Stimulated activated CD8-positive, alpha-beta memory T cell treated with anti-CD3 and anti-CD28 coated beads, Interleukin-2, amount 100 ng/mL, for 1 hour (primary cell): ENCODE measurements at places on chromosomes 13 and 19.

DNA sequence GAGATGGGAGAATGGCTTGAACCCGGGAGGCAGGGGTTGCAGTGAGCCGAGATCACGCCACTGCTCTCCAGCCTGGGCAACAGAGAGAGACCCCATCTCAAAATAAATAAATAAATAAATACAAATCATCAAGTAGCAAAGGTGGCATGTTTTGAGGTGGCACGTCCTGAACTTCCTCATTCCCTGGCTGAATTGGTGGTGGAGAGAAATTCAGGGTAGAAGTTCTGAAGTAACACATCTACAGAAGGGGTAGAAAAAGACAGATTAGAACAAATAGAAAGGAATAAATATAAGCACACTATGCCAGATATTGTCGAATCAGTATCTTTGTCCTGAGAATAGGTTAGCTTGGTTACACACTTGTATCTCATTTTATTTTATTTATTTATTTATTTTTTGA is 6.3 kb downstream of the IFI30 start:
- no peak for DNase-seq

- DNase-seq, result peak; percentile 90
These were observed 1.1 kb downstream of the SYT5 start for GRCh38 chr19:55178781-55179599.

DNA sequence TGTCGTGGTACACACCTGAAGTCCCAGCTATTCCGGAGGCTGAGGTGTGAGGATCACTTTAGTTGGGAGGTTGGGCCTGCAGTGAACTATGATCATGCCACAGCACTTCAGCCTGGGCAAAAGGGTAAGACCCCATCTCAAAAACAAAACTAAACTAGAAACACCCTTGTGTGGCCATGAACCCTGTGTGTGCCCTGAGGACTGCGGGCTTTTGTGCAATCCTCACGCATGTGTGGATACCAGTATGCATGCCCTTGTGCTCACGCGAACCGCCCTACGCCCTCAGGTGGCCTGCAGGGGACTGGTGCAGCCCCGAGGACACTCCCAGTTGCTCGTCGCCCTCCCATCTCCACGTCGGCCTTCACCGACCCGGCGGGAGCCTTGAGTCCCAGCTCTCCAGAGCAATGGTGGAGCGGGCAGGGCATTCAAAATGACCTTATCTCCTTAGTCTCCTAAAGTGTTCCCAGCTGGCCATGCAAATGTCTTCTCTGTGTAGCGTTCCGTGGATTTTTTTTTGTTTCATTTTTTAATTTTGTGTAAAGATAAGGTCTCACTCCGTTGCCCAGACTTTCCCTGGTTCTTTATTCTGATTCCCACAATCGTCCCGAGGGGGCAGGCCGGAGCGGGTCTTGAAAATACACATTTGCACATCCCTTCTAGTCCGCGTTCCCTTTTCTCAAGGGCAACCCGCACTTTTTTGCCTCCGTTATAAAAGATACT is 868 bp upstream of the EGLN2 start:
- DNase-seq, result peak; percentile 31

DNA sequence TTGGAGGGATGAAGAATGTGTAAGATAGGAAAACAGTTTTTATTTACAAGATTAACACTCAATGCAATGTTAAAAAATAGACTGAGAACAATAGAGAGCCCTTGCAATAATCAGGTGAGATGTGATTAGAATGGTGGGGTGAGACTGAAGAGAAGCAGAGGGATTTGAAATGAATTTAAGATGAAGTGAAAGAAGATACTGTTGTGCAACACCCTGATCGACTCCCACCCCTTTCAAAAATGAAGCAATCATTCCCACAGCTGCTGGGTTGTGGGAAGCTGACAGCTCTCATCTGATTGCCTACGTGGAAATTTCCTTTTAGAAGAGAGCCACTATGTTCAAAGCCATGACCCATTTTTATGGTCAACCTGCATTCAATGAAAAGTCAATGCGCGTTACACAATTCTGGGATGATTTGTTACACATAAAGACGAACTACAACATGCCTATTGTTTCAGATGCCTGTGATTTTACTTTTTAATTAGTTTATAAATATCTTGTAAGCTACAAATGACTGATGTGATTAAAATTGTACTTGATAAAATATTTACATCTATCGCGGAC is 1374.8 kb downstream of the PCDH9 start:
- DNase-seq, result no peak

DNA sequence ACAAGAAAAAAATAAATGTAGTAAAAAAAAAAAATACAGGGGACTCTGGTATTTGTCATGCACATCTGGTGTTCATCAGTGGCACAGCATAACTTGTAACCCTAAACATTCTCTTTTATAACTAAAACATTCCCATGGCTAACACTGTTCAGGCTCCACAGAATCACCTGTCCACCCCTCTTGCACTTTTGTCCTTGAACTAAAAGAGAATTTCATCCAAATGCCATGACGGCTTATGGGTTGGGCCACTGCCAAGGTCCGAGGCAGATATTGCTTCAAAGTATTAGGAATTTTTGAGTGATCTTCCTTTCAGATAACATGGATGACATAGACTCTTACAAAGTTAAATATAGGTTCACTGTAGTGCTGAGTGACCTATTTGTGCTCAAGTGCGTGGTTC is 25.7 kb upstream of the SERP2 start:
- no peak for DNase-seq

DNA sequence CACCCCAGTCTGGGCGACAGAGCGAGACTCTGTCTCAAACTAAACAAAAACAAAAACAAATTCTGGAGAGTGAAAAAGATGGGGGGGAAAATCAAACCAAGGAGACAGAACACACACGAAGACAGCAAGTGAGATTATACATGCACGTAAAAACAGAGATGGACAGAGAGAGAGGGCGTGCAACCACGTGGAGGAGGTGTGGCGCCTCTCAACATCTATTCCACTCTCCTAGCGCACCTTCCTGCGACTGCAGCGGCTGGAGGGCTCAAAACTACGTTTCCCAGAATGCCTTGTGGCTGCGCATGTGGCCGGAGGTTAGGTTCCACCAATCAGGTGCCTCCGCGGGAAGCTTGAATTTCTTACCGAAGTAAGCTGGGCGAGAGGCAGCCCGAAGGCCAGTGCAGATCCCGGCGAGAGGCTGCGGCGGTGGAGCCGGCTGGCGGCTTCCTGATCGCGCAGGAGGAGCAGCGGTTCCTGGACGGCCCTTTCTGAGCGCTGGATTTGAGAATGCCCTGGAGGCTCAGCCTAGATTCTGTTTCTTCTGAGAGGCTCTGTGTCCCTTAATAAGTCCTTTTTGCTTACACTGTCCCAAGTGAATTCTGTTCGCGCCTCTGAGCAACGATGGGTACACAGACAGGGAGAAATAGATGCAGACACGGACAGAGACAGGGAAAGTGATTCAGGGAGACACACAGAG is 13.1 kb upstream of the NANOS2 start:
- DNase-seq, result peak; percentile 67

GRCh38 chr13:94298346-94298745 is 181.1 kb downstream of the DCT start:
- DNase-seq, result no peak

GRCh38 chr13:25117312-25117711 is 21.4 kb downstream of the PABPC3 start:
- DNase-seq, result no peak

DNA sequence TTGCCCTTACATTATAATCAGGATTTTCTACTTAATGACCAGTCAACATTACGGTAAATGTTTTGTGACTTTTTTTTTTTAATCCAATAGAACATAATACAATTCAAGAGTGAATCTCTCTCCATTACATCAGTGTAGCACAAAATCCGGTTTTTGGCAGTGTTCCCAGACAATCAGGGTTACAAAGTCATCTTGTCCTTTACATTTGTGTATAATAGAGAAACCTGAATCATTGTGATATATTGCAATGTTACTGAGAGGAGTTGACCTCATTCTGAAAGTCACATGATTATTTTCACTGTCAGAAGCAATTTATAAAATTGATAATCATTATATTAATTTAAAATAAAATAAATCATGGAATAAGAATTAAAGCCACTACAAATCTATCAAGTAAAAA is 1346.0 kb upstream of the SPRY2 start:
- DNase-seq, result no peak

DNA sequence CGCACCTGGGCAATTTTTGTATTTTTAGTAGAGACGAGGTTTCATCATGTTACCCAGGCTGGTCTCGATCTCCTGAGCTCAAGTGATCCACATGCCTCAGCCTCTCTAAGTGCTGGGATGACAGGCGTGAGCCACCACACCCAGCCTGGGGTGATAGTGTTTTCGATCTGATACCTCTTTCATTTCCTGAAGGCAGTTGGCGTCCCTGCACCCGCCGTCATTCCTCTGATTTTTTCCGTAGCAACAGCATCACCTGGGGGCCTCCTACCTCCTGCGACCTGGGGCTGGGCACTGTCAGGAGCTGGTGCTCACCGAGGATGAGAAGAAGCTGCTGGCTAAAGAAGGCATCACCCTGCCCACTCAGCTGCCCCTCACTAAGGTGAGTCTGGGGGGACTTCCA is 10.8 kb downstream of the CREB3L3 start:
- no peak for DNase-seq

DNA sequence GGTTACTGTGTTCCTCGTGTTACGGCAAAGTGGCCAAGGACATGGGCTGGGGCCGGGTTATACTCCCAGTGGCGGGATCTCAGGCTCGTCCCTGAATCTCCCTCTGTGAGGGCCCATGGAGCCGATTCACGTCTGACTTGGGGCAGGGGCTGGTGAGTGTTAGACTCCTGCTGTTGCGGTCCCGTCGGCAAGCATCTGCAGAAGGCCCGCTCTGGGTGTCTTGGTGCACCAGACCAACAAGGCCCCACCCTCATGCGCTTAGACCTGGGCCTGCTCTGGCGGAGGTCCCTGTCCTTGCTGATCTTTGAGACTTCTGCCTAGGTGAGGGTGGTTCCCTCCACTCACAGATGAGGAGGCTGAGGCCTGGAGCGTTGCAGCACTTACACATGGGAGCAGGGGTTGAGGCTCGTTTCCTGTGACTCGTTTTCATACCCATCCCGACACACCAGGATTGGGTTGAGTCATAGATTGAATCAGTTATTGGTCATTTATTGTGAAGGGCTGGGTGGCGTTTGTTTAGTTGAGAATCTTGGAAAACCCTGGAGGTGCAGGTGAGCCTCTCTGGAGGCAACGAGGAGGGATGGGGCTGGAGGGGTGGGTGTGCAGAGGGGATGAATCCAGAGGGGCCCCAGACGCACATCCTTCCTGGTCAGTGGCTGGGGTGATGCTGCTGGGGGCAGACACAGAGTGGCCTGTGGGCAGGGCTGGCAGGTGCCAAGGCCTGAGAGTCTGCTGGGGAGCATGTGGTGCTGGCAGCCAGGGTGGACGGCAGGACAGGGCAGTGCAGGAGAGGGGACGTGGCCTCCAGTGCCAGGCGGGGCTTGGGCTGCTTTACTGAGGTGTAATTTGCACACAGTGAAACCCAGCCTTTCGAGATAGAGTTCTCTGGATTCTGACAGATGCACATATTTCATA is 4.6 kb downstream of the EPN1 start:
- no peak for DNase-seq

- DNase-seq, result no peak
These were observed 8.2 kb downstream of the IL4I1 start for GRCh38 chr19:49888510-49888824.

DNA sequence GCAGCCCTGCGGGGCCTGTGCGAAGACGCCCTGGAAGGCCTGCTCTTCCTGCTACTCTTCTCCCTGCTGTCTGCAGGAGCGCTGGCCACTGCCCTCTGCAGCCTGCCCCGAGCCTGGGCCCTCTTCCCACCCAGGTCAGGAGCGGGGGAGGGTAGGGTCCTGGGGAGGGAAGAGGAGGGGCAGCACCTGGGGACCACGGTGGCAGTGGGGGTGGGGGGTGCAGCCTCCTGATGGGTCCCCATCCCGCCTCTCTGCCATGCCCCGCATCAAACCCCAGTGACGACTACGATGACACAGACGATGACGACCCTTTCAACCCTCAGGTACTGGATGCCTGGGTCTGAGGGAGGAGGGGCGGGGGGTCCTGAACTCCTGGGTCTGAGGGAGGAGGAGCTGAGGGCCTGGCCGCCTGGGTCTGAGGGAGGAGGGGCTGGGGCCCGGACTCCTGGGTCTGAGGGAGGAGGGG is 13.4 kb upstream of the LENG8 start:
- DNase-seq, result no peak

GRCh38 chr19:35297922-35298321 is 6.0 kb downstream of the MAG start:
- DNase-seq, result no peak

DNA sequence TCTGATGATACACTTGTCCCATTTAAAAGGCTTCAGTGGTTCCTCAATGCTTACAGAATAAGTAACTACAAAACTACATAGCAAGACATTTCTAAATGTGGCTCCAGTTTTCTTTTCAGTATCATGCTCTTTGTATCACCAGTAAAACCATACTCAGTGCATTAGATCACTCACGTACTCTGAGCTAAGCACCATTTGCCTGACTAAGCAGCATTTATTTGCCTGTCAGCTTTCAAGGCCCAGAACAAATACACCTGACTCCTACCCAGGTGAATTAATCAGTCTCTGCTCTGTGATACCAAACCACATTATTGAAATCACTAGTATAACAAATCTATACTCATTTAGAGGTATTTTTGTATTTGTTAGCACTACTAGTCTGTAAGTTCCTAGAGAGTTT is 47.4 kb upstream of the PCDH20 start:
- DNase-seq, result no peak

DNA sequence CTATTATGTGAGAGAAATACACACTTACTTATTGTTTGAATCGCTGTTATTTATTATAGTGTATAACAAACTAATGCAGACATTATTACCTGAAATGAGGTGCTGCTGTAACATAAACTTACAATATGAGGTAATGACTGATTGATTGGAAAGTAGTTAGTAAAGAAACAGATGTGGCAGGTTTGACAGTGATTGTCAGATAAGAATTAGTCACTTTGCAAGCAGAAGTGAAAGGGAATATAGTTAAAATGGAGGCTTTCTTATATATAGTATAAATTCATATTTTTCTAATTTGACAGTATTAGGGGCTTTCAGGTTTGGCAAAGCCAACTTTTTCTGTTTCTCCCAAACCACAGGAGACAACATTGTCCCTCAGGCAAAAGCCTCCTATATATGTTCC is 20.6 kb downstream of the MIR17HG start:
- no peak for DNase-seq

DNA sequence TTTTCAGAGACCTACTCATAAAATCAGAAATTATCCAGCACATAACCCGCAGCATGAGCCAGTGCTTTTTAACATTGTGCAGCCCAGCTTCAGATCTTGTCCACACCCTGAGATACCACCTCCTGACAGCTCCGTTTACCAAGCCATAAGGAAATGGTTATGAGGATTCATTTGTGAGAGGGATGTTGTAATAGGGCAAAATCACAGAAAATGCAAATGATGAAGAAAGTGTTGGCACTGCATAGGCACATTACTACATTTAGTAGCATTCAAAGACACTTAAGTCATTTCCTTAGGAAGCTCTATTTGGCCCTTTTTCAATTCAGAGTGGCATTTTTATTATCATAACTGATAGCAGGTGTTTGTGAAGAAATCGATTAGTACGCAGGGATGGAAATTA is 277.5 kb downstream of the DNAJC15 start:
- no peak for DNase-seq

GRCh38 chr13:43431841-43432240 is 354.9 kb downstream of the ENOX1 start:
- no peak for DNase-seq
